Right renal cortex interstitium (tissue), 3 donors: ENCODE measurements at places on chromosomes 6 and 20.

GRCh38 chr6:4703382-4703781 is 72.8 kb upstream of the CDYL start:
- no peak for DNase-seq

- DNase-seq: no peak
Measured at GRCh38 chr6:89690944-89691324, 52.4 kb upstream of the LYRM2 start.

GRCh38 chr6:52654592-52654991 is 16.3 kb upstream of the TMEM14A start:
- DNase-seq: no peak

DNA sequence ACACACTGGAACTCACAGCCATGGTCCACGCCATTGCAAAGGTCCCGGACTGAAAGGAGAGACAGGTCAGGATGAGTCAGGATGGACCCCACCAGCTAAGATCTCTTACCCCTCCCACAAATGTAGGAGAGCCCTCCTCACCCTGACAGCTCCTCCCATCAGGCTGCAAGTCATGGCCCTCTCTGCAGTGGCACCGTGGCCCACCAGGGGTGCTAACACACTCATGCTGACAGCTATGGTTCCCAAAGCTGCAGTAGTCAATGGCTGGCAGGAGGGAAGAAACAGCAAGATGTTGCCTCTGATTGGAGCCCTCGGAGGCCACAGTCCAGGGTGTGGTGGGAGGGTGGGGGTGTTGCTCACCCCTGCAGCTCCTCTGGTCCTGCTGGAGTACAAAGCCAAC is 5.7 kb upstream of the RBPJL start:
- DNase-seq: no peak

GRCh38 chr6:149248693-149249369 is 68.7 kb upstream of the TAB2 start:
- no peak for DNase-seq

DNA sequence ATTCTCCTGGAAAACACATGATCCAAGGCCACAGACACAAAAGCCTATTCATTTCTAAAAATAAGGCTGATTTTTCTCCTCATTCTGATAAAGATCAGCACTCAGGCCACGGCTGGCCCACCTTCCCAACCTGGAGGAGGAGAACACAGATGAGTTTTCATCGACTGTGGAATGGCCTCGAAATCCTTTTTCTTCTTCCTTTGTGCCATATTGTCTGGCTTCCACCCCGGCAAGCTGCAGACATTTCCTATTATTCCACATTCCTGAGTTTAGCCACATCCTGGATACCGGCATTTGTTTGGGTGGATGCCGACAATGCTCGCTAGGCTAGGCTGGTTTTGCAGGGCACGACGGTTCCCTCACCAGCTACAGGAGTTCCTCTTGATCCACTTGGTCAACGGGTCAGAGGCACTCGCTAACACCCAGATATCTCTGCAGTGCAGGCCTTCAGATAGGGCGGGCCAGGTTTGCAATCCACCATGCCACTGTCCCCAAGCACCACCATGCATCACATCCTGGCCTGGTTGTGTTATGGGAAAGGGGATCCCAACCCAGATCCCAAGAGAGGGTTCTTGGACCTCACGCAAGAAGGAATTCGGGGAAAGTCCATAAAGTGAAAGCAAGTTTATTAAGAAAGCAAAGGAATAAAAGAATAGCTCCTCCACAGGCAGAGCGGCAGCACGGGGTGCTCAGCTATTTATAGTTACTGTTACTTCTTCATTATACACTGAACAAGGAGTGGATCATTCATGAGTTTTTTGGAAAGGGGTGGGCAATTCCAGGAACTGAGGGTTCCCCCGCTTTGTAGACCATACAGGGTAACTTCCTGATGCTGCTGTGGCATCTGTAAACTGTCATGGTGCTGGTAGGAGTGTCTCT is 4.2 kb upstream of the CTSZ start:
- DNase-seq: no peak

- DNase-seq: no peak
Measured at GRCh38 chr6:22631091-22631490, 61.7 kb downstream of the HDGFL1 start.

DNA sequence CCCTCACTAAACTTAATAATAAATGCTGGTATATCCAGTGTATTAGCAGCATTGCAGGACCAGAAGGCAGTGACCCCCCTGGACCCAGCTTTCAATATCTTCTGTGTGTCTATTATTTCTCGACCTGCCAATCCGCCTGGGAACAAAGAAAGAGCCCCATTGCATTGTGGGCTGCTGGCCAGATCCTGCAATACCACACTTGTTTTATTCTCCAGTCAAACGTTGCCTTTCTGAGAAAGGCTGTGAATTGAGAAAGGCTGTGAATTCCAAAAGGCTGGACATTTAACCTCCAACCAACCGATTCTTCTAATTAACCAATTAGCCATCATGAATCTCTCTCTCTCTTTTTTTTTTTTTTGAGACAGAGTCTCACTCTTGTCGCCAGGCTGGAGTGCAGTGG is 1.5 kb upstream of the MTO1 start:
- no peak for DNase-seq

- no peak for DNase-seq
Measured at GRCh38 chr6:10838794-10839333, 525 bp upstream of the MAK start.

DNA sequence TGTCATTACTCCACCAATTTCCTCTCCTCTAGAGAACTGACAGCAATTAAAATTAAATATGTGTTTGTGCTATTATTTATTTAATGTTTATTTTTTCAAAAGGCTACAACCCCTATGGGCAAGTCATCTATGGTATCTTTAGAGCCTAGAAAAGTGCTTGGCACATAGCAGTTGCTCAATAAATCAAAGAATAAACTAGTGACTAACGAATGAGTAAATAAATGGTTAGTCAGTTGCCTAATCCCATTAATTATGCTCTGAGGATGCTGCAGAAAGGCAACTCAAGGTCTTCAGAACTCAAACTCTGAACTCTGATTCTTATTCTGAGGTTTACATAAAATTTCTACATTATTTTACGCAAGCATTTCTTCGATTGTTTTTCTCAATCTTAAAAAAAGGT is 193.0 kb upstream of the TSHZ2 start:
- no peak for DNase-seq

- no peak for DNase-seq
Measured at GRCh38 chr6:18386298-18386976, 713 bp upstream of the RNF144B start.
